ENCODE measurements at places on chromosomes 7 and 10.

DNA sequence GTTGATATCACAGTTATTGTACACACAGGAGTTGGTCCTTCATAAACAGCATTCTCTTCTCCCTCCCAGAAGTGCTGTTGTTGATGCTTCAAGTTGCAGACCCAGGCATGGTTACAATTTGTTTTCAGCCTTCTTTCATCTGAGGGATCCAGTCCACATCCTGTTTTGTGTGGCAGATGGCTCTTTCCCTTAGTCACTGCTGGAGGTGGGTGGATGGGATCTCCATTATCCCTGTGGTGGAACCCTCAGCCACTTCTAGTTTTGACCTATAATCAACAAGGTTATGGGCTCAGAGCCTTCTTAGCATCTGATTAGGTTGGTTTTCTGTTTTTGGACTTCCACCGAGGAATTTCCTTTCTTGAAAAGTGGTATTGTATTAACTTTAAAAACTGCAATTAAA, 214.2 kb downstream of the SH2D4B start:
- DNase-seq, result no peak

DNA sequence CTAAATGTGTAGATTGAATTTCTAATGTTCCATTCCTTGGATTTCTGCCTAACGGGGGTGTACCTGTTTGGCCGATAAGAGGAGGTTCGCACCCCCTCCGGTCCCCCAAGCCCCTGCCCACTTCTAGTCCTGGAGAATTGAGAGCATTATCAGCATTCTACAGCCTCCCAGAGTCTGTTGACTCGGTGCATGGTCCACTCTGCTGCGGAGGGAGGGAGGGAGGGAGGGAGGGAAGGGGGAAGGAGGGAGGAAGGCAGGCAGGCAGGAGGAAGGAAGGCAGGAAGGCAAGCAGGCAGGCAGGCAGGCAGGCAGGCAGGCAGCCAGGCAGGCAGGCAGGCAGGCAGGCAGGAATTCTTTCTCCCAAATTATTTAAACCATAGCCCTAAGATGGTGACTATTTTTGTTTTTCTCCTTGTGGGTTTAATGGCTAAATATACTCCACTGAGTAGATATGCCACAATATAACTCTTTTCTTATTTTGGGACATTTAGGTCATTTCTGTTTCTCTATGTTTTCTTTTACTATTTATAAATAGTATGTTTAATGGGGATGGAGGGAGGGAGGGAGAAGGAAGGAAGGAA, 69.5 kb upstream of the CHST15 start:
- no peak for DNase-seq

- DNase-seq, result no peak
These were observed 97.4 kb downstream of the REEP3 start for GRCh38 chr10:63618552-63618951.

DNA sequence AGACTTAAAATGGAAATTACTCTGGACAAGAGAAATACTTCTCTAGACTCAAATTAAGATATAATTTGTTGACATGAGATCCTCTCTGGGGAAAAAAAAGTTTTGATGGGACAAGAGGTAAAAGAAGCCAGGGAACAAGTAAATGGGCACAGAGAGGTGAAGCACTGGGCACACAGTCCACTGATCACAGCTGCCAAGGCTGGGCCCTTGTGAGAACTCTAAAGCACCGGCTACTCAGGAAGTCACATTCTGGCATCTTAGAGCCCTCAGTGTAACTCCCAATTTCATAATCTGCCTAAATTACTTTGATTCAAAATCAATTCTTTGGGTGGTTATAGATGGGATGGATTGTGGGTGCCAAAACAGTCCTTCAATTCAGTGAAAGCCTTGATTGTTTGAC, 123.2 kb upstream of the CACNA2D1 start:
- no peak for DNase-seq

GRCh38 chr7:135966341-135967043, 10.7 kb downstream of the MTPN start:
- no peak for DNase-seq

DNA sequence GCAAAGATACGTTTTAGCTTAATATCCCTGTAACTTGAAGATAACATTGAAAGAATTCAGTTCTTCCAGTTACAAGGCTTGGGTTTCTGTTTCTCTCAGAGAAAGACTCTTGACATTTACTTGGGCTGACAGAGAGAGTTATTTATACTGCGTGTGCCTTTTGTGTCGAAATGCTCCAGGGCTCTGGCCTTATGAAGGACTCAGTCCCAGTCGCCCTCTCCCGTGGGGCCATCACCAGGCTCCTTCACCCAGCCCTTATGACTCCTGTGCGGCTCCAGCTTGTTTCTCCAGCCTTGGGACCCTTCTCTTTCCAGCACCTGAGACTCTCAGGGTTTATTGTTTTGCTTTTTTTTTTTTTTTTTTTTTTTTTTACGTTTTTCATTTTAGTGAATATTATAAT, 242.3 kb upstream of the DKK1 start:
- no peak for DNase-seq

DNA sequence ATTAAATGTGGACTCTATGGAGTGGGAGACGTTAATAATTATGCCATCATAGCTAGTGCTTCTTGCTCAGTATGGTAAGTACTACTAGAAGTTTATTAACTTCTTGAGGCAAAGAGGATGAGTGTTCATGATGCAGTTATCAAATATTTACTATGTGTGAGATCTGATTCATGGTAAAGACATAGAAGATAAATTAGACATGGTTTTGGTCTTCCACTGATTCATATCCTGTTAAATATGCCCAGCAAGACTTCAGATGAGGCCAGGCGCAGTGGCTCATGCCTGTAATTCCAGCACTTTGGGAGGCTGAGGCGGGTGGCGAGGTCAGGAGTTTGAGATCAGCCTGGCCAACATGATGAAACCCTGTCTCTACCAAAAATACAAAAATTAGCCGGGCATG, 547.1 kb upstream of the ANKRD30A start:
- DNase-seq, result no peak

- no peak for DNase-seq
These were observed 10.5 kb downstream of the DAGLB start for GRCh38 chr7:6437251-6437650.

DNA sequence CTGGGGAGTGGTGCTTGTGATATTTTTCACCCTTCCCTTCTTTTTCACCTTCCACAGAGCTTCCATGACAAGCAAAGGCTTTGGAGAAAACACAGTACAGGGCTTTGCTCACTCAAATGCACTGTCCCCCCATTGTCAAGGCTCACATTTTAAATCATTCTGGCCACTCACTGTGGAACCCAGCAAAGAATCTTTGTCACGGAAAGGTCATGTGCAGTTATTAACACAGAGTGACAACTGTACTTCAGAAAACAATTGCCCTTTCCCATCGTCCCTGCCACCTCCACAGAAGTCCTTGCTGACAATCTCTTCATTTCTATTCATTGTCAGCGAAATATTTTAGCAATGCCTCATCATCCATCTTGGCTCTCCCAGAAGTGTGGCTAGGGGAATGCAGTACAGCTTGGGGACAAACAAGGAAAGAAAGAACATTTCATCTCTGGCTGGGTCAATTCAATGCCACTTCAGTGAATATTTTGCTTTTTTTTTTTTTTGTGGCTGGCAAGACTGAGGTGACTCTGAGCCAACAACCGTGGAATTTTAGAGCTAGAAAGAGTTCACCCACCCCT, 851.0 kb downstream of the KCNMA1 start:
- DNase-seq, result no peak

DNA sequence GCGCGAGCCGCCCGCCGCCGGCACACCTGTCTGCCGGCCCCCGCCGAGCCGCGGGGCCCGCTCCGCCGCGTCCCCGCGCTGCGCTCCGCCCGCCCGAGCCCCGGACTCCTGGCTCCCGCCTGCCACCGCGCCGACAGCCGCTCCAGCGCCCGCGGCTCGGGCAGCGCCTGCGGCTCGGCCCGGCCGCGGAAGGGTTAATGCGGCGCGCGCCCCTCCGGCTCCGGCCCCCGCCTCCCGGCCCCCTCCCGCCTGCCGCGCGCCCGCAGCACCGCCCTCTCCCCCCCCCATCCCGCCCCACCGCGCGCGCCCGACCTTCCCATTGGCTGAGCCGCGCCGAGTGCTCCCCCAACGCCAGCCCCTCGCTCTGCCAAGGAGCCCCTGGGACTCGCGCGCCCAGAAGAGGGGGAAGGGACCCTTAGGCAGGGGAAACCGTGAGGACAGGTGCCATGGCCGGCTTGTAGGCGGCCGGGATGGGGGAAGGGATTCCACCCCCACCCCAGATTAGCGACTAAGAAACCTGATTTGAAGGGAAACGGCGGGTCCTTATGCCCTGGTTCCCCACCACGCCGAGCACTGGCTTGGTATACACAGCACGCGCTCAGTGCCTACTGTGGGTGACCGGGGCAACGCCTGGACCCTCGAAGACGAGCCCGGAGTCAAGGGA, at the start of gene KCNH2:
TSS of gene KCNH2 (minus strand) at position 196 of the 664 bp plus-strand sequence. CDS start 408 bp downstream, outside the sequence.
- no peak for DNase-seq

- no peak for DNase-seq
These were observed 44.0 kb downstream of the ZNRF2 start for GRCh38 chr7:30328381-30328780.

- DNase-seq, result no peak
These were observed 33.9 kb downstream of the KMT2E start for GRCh38 chr7:105047932-105048331.

GRCh38 chr10:112637901-112638300, 190.9 kb downstream of the VTI1A start:
- no peak for DNase-seq

DNA sequence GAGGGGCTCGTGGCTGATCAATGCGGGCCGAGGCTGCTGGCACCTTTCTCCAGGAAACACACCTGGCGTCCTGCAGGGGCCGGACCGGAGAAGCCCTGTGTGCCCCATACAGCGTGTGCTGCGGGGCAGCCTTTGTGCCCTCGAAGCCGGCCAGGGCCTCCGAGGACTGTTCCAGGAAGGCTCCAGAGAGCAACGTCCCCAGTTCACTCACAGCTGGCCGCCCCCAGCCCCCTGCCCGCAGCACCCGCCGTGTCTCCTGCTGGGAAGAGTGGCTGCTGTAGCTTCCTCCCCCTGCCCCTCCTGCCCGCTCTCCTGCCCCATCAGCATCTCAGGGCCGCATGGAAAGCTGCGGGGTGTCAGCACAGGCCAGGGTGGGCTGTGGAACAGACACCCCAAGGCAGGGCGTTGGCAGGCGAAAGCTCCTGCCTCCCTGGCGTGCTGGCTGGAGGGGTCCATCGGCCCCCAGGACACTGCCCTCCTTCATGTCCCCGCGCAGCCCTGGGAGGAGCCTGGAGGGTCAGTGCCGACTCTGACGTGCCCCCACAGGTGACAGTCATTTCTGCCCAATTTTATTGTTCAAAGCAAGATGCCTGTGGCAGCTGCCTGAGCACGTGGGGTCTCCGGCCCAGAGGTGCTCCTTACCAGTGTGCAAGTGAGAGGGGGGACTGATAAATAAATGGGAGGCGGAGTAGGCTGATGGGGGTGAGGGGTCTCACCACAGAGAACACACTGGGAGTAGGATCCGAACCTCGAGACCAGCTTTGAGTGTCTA, 95.8 kb upstream of the DIP2C start:
- DNase-seq, result no peak

GRCh38 chr10:87882555-87883294, 19.3 kb downstream of the PTEN start:
- no peak for DNase-seq

DNA sequence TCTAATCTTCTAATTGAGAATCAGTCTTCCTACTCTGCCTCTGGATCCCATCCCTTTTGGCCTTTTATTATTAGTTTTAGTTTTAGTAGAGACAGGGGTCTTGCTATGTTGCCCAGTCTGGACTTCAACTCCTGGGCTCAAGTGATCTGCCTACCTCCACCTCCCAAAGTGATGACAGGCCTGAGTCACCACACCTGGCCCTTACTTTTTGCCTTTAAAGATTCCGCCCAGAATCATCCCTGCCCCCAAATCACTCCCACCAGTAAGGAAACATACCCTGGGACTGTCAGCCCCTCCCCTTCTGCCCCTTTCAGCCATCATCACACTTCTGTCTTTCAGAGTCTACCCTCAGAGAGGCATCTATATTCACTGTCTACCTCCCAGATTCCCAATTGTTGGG, 18.7 kb downstream of the KPNA7 start:
- DNase-seq, result no peak

DNA sequence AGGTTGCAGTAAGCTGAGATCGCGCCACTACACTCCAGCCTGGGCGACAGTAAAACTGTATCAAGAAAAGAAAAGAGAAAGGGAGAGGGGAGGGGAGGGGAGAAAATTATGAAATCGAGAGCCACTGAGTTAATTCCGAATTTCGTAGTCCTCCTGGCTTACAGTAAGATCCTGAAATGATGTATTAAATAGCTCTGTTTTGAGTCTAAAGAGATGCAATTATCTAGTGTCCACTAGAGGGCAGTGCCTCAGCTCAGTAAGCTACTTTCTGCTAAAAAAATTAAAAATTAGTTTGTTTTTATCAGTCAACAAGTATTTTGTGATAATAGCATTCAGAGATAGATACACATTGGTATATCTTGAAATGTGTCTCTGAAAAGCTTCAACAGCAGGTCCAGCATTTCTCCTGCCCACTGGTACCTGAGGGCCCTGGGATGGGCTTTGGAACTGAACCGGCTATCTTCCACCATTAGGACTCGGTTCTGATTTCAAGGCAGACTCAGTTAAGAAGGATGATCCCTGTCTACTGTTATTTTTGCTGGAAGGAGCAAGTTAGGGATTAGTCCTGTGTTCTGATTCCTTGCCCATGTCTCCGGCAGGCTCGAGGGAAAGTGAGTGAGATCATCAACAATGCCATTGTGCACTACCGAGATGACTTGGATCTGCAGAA, 19.5 kb downstream of the TSPAN33 start:
- no peak for DNase-seq

DNA sequence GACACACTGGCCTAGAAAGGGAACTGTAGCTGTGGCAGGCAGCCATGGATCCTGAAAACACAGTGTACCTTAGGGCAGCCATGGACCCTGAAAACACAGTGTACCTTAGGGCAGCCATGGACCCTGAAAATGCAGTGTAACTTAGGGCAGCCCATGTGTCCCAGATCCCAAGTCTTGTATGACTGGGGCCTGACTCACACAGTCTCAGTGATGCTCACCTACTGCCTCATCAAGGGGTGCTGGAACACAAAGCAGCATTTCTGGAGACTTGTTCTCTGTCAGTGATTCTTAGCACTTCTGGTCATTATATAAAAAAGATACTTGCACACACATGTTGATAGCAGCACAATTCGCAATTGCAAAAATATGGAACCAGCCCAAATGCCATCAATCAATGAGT, 70.2 kb upstream of the LAMB4 start:
- DNase-seq, result no peak

GRCh38 chr10:131889755-131890154, 11.1 kb upstream of the PPP2R2D start:
- DNase-seq, result no peak

DNA sequence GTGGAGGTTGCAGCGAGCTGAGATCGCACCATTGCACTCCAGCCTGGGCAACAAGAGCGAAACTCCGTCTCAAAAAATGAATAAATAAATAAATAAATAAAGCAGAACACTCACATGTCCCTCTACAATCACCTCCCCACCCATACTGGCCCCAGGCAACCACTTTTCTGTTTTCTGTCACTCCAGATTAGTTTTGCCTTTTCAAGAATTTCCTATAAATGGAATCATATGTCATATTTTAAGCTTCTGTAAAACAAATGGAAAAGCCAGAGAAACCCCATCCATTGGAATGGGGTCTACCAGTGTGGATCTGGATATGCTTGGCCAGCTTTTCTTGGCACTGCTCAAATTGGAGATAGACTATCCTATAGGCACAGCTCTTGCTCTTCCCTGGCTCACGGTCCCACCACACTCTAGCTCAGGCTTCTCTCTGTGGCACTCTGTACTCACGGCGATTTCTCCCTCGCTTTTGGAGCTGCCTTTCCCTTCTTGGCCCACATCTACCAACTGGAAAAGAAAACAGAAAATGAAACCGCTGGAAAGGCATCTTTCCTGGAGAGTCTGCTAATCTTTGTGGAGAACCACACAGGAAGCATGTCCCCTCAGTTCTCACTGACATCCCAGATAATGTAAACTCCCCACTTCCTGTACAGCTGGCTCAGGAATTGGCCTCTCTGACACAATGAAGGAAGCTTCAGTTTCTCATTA, 210.1 kb downstream of the JCAD start:
- peak; percentile 21 for DNase-seq
